Activated gamma-delta T cell treated with Interleukin-2 at 50 U/mL for 16 hours (primary cell): ENCODE measurements at places on chromosomes 5 and 9.

DNA sequence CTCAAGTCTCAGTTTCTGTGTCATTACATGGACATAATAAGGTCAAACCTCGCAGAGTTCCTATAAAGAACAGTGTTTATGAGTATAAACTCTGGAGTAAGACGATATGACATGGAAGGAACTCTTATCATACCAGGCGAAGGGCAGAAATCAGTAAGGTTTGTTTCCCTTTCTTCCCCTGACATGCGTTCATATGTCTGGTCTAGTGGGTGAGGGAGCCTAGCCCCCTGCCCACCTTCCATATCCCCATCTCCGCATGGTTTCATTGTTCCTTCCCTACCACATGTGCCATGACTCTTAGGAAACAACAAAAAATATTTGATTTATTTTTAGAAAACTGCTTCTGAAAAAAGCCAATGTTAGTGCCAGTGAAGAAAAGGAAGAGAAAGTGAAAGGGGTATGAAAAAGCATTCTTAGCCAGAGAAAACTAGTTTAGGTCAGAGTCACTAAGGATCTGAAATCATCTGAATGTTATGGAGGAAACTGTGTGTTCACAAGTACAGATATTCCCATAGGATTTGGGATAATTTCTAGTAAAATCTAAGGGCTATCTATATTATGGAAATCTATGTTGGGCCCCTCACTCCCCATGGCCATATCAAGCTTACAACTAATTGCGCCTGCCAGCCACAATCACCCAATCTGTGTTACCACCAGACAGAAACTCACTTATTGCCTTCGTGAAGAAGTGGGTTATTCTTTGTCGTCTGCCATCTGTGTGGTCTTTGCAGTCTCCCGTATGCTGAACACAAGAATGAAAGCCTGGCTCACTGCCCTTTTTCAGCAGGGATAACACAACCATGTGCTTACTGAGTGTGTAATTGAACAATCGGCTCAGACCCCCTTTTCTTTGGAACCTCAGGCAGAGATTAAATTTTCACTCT is 19.9 kb upstream of the HMHB1 start:
- DNase-seq: no peak

DNA sequence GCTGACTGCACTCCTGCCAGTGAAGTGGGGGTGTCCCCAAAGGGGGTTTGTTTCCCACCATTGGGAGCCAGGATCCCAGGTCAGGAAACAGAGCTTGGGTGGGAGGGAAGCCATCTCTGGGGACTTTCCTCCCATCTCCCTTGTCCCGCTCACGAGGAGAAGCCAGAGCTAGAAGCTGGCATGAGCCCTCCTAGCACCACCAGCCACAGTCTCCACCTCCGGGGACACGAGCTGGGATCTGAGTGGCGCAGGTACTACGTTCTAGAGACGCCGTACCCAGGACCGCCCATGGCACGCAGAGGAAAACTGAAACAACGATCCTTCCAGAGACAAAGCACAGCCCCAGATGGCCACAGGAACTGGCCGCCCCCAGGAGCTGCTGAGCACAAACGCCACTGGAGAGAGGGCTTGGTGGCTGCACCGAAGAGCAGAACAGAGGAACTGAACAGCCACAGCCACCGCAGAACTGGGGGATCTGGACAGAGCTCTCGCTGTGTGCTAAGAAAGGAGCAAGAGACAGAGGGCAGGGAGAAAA is 29.8 kb downstream of the ADAMTS2 start:
- no peak for DNase-seq

- no peak for DNase-seq
These were observed 1275.4 kb upstream of the CDH18 start for GRCh38 chr5:21263361-21263760.

DNA sequence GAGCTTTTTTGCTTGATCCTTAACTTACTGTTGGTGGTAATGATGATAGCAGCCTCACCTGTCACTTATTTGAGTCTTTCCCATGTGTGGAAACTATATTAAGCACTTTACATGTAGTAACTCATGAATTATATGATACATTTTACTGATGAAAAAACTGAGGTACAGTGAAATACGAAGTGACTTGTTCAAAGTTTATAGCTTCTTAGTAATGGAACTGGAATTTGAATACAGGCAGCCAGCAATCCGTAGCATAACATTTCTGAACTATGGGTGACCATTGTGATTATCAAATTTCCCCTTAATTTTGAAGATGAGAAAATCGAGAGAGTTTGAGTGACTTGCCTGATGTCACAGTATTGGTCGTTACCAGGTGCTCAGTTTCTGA is 17.3 kb downstream of the SCAMP1 start:
- DNase-seq: no peak

DNA sequence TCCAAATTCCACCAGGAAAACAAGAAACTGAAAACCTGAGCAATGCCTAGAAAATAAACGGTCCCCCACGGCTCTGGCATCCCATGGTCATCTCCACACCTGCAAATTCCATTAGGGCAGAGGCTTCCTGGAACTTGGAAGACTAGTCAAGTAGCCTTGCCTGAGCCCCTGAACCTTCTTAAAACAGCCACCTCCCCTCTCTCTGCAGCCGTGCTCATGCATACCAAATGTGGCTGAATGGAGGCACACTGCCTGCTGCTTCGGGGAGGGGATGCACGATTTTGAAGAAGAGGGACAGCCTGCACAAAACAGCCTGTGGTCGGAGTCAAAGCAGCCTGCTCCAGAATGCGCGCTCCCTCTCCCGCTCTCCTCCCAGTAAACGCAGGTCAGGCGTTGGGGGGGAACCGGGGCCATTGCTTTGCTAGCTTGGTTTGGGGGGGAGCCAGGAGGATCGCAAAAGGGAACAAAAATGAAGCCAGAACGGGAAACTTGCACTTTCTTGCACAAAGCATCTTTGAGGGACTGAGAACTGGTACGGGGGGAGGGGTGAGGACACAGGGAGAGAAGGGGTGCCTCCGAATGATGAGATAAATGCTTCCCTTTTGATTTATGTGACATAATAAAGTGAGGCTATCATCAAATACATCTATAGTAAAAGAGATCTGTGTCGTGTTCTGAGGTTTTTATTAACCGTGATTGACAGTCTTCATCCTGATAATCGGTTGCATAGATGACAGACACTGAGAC is at the start of gene TRPM3:
TSS of gene TRPM3 (minus strand) at position 347 of the 747 bp plus-strand sequence. CDS start at position 80, 267 bp downstream.
- DNase-seq: no peak
